ENCODE measurements at places on chromosomes 13 and 19. TPM values are rescaled to one million over a fixed set of nuclear protein-coding genes. Genes with fewer than 3 reads are reported as not detected.

GRCh38 chr19:47419030-47419783, at the start of gene MEIS3:
TSS of gene MEIS3 (minus strand) at chr19:47419527. CDS start at chr19:47419081, 446 bp downstream.
- H3K36me3 ChIP-seq, result no peaks in the 10 kb centered on the region
- no peak within 1 kb of the TSS for H3K4me3 ChIP-seq
- DNase-seq, result no peak
- peaks cover 18% of the 10 kb centered on the region for H3K27me3 ChIP-seq
- peaks cover 3% of the 10 kb centered on the region for H3K4me1 ChIP-seq
- H3K27ac ChIP-seq, result no peak within 1 kb of the TSS

Gene HRC
- total RNA-seq, result not detected

Gene CDKN2D
- 32.5 TPM for total RNA-seq

DNA sequence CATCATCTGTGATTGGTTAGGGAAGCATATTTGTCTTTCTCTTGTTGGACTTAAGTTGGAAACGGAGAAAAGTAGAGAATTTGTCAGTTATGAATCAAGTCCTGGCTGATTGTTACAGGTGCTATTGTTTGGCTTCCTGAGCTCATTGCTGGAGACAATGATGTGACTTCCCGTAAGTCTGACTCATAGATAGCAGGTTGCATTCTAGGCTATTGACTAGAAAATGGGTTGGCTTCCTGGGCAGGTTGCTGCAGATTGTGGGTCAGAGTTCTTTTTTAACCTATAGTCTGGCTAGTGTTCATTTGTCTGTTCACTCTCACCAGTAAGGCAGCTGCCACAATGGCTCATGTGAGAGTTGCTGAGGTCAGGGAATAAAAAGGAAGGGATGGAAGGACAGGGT, 101.5 kb downstream of the CCNA1 start:
- H3K27me3 ChIP-seq, result no peaks in the 10 kb centered on the region
- H3K27ac ChIP-seq, result no peak overlapping the region
- DNase-seq, result no peak
- no peaks in the 10 kb centered on the region for H3K36me3 ChIP-seq
- H3K4me3 ChIP-seq, result no peak overlapping the region
- H3K4me1 ChIP-seq, result no peaks in the 10 kb centered on the region

DNA sequence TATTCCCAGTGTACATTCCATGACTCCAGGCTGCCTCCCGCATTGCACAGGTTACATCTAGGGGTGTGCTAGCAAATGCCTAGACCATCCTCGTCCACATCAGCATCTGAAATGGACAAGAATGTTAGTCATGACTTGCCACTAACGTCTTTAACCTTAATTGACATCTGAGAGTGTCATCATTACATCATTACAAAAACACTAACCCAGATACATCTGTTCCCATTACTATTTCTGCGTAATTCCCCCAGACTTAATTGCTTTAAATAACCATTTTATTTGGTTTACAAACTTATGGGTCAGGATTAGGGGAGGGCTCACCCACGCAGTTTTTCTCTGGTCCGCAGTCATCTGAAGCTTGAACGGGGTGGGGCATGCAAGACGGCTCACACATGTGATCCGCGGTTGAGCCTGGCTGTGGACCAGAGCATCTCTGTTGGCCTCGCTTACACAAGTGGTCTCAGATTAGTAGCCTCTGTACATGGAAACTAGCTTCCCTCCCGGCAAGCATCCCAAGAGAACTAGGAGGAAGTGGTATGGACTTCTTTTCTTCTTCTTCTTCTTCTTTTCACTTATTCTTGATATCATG, 15.9 kb downstream of the KL start:
- no peaks in the 10 kb centered on the region for H3K27me3 ChIP-seq
- no peaks in the 10 kb centered on the region for H3K36me3 ChIP-seq
- no peaks in the 10 kb centered on the region for H3K4me1 ChIP-seq
- no peak overlapping the region for H3K4me3 ChIP-seq
- H3K27ac ChIP-seq, result no peak overlapping the region

Gene ADGRL1
- total RNA-seq, result 27.2 TPM

DNA sequence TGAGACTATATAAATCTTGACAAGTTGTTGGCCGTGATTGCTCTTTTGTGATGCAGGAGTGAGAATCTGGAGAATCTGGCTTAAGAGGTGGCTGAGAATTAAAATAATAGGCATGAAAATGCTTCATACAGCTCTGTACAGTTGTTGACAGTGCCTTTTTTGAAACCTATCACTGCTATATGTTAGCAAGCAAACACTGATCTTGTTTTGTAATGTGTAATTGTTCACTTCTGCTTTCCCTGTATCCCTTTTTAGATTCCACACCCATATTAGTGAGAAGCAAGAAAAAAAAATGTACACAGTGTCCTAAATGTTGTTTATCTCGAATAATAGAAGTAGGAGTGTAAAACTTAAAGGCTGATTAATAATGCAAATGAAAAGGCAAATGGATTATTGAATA, 31.1 kb downstream of the ITM2B start:
- peaks cover 11% of the 10 kb centered on the region for H3K4me1 ChIP-seq
- DNase-seq, result no peak
- no peaks in the 10 kb centered on the region for H3K27me3 ChIP-seq
- H3K4me3 ChIP-seq, result no peak overlapping the region

DNA sequence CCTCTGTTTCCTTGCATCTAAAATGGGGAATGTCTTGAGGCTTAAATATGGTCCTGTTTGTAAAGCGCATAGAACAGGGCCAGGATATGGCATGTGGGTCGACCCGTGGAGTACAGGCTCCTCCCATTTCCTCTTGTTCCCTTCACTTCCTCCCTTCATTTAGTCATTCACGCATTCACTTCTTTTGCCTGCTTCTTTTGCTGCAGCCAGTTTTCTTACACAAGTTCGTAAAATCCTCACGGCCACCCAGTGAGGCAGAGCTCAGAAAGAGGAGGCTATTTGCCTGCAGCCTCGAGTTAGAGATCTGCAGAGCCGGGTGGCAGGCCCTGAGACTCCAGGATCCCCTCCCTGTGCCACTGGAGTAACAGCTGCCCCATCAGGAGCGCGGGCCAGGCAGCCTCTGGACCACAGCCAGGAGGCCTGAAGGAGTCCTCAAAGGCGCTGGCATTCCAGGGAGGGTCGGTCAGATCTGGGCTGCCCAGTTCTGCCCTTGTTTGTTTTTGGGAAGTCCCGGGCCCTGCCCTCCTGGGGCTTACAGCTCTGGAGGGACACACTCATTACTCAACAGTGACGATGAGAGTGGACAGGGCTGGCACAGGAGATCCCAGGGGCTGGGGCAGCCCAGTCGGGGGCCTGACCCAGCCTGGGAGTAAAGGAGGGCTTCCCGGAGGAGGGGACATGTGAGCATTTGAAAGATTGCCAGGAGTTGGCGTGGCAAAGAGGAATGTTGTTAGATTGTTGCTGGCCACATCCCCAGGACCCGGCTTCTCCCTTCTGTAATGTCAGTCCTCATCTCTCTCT, 4.6 kb downstream of the PPP5C start:
- no peaks in the 10 kb centered on the region for H3K27me3 ChIP-seq
- peaks cover 26% of the 10 kb centered on the region for H3K4me1 ChIP-seq
- H3K4me3 ChIP-seq, result no peak overlapping the region
- H3K36me3 ChIP-seq, result peaks cover 12% of the 10 kb centered on the region
- H3K27ac ChIP-seq, result peak overlapping the region; percentile 72

Gene EML2
- 74.1 TPM for total RNA-seq

- H3K36me3 ChIP-seq, result no peaks in the 10 kb centered on the region
- H3K4me3 ChIP-seq, result no peak overlapping the region
- no peaks in the 10 kb centered on the region for H3K27me3 ChIP-seq
- no peak for DNase-seq
- no peaks in the 10 kb centered on the region for H3K4me1 ChIP-seq
Observed at GRCh38 chr13:61880578-61881283, 465.1 kb upstream of the PCDH20 start.

DNA sequence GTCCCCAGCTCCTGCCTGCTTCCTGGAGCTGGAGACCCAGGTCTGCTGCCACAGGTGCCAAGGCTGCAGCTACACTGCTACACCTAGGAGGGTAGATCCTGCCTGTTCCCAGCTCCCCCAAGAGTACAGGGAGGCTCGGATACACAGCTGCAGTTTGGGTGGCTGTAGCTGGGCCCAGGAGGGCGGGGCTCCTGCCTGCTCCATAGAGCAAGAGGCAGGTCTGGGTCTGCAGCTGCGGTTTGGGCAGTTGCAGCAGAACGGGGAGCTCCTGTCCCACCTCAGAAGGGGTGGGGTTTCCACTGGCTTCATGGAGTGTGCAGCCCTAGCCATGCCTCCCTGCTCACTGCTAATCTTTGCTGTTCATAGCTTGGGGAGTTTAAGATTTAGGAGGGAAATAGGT, 199.0 kb downstream of the NUFIP1 start:
- no peaks in the 10 kb centered on the region for H3K4me1 ChIP-seq
- no peak overlapping the region for H3K4me3 ChIP-seq
- H3K27me3 ChIP-seq, result no peaks in the 10 kb centered on the region
- no peak overlapping the region for H3K27ac ChIP-seq

- H3K36me3 ChIP-seq, result peaks cover 29% of the 10 kb centered on the region
- peak overlapping the region; percentile 87 for H3K27ac ChIP-seq
- peaks cover 68% of the 10 kb centered on the region for H3K4me1 ChIP-seq
- no peaks in the 10 kb centered on the region for H3K27me3 ChIP-seq
Observed at GRCh38 chr19:5961969-5962945, 15.7 kb downstream of the RANBP3 start.

DNA sequence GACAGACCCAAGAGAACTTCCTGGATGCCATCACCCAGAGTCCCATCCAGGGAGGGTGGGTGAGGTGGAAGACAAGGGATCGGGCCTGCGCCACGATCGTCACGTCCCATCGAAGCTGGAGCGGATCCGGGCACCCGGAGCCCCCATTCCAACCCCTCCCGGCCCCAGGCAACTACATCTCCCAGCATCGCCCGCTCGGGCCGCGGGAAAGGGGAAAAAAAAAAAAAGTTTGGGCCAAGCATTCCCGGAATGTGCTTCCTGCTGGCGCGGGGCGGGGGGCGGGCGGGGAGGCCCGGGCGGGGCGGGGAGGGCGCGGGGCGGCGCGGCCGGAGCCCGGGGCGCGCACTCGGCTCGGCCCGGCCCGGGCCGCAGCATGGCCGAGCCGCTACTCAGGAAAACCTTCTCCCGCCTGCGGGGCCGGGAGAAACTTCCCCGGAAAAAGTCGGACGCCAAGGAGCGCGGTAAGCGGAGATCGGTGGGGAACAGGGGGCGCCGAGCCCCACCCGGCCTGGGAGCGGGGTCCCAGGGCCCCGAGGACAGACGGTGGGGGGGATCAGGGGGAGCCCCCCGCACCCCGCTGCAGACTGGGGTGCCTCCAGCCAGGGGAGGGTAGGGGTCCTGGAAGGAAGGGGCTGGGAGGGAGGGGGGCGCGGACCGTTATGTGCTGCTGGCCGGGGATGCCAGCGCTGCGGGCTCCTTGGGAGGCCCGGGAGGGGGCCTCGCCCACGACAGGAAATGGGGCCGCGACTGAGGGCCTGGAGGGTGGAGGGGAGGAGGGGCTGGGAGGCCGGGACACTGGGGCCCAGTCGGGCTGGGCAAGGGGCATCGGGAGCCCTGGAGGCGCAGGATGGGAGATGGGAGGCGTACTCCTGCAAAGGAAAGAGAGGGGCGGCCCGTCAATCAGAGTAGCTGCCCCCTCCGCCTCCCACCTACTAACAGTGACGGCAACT, at the start of gene SYDE1:
SYDE1 (plus strand) TSS at position 341 of the 950 bp plus-strand sequence; CDS start at position 374, 33 bp downstream.
- H3K4me3 ChIP-seq, result peak within 1 kb of the TSS; percentile 54
- H3K27me3 ChIP-seq, result peaks cover 37% of the 10 kb centered on the region
- no peaks in the 10 kb centered on the region for H3K36me3 ChIP-seq
- peak; percentile 10 for DNase-seq
- H3K4me1 ChIP-seq, result peaks cover 20% of the 10 kb centered on the region

DNA sequence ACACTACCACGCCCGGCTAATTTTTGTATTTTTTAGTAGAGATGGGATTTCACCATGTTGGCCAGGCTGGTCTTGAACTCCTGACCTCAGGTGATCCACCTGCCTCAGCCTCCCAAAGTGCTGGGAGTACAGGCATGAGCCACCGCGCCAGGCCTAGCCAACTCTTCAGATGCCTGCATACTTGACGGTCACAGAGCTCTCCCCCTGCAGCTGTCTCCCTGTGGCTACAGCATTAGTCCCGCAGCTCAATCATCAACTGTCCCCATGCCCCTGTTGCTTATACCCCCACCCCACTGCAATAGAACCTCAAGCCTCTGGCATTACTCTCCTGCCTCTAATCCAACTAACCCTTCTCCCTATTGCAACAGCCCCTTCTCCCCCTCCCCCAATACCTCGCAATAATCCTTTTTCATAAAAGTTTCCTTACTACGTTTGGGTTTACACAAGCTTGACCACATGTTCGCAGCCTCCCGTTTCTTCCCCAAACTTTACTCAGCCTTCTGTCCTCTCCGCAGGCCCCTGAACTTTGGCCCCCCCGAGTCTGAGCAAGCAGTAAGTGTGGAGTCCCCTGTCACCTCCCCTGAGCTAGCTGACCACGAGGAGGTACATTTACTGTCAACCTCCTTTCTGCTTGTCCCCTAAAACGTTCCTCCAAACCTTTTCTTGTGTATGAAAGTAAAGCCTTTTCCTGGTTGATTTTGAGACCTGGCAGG, 1.7 kb downstream of the ZNF77 start:
- no peak overlapping the region for H3K27ac ChIP-seq
- no peak for DNase-seq

Gene LIM2
- total RNA-seq, result not detected

GRCh38 chr13:113628291-113629270, 29.4 kb downstream of the ATP4B start:
- H3K27ac ChIP-seq, result no peak overlapping the region
- DNase-seq, result no peak
- H3K27me3 ChIP-seq, result no peaks in the 10 kb centered on the region
- H3K4me3 ChIP-seq, result no peak overlapping the region
- H3K36me3 ChIP-seq, result peaks cover 13% of the 10 kb centered on the region

Gene SELENOV
- total RNA-seq, result not detected

Gene PCDH8
- not detected for total RNA-seq

Gene SMIM17
- not detected for total RNA-seq

- H3K27me3 ChIP-seq, result peaks cover 17% of the 10 kb centered on the region
- peak overlapping the region; percentile 44 for H3K4me3 ChIP-seq
- H3K4me1 ChIP-seq, result no peaks in the 10 kb centered on the region
- H3K27ac ChIP-seq, result no peak overlapping the region
- DNase-seq, result peak; percentile 14
Observed at GRCh38 chr13:102399791-102400674, 1.8 kb downstream of the FGF14 start.

GRCh38 chr13:107379407-107380155, 811.6 kb upstream of the ARGLU1 start:
- H3K4me1 ChIP-seq, result no peaks in the 10 kb centered on the region
- DNase-seq, result no peak
- no peaks in the 10 kb centered on the region for H3K27me3 ChIP-seq
- H3K4me3 ChIP-seq, result no peak overlapping the region

- no peak overlapping the region for H3K27ac ChIP-seq
- H3K4me1 ChIP-seq, result no peaks in the 10 kb centered on the region
- no peak overlapping the region for H3K4me3 ChIP-seq
- no peak for DNase-seq
- no peaks in the 10 kb centered on the region for H3K27me3 ChIP-seq
Observed at GRCh38 chr19:34328982-34329381, 36.0 kb upstream of the GPI start.

DNA sequence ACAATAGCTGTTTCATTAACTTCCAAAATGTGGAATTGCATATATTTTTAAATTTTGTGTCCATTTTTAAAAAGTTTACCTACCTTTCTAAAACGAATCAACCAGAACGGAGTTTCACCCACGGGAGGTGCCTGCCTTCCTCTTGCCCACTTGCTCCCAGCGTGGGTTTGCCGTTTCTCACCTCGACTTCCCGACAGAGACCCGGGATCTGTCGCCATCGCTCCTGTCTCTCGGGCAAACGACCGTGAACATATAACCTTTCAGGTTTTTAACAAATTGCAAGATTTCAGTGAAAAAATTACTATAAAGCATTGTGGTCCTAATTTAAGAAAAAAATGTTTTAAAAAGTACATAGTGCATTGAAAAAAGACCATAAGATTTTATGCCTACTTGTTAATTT, 4.2 kb downstream of the TMEM255B start:
- H3K36me3 ChIP-seq, result no peaks in the 10 kb centered on the region
- H3K4me3 ChIP-seq, result no peak overlapping the region
- H3K4me1 ChIP-seq, result peaks cover 17% of the 10 kb centered on the region
- peaks cover 64% of the 10 kb centered on the region for H3K27me3 ChIP-seq

Gene ANGPTL8
- not detected for total RNA-seq
